ENCODE measurements at places on chromosomes 2 and 18.
A peak's percentile ranks its signal among the peaks of the same experiment; 100 is the strongest.

GRCh38 chr2:205661281-205661680 is 21.0 kb upstream of the NRP2 start:
- DNase-seq, result no peak

GRCh38 chr2:29612568-29612967 is 308.8 kb downstream of the ALK start:
- no peak for DNase-seq

DNA sequence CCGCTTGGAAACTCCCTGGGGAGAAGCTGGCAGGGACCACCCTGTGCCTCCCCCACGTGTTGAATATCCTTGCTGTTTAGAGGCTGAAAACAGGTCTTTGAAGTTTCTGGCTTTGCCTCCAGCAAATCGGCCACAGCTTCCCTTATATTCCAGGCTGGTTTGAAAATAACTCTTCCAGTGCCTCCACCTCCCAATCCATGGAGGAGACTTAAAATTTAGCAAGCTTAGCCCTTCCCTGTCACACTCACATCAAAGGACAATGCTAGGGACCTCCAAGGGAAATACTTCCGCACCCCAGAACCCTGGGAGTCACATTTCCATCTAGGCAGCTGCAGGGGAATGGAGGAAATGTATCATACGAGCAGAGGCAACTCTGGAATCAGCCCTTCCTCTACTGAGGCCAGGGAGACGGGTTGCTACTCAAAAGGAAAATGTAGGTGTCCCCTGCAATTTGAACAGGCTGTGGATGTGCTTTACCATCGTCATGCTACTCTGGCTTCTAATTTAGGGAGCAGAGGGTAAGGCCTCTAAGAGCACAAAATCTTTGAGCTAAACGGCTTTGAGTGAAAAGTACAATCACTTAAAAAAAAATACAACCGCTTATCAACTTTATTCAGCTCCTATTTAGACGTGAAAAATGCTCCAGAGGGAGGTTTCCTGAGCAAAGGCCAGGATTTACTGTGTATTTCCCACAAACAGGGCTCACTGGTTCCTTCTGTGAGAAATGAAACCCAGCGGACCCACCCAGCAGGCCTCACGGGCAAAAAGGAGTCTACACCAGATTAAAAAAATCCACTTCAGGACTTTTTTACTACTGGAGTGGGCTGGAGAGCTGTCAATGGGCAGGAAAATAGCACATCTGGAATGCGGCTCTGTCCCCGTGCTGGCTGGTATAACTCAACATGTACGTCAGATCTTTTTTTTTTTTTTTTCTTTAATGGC is 49.4 kb upstream of the PKDCC start:
- DNase-seq, result no peak

DNA sequence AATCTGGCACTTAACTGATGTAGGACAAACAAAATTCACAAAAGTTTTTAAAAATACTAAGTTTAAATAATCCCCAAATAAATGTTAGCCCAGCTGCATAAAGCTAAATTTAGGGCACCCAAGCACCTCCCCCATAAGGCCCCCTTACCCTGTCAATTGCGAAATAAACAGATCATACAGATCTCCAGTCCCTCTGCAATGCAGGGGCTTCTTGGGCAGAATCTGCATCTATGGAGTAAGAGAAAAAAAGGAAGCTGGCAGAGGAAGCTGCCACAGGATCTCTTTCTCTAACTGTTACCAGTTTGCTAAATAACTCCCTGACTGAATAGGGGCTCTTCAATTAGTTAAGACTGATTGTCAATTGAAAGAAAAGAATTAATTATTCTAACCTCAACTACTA is 117.7 kb downstream of the MEMO1 start:
- DNase-seq, result no peak

GRCh38 chr2:111618978-111619902 is 264.8 kb downstream of the ANAPC1 start:
- DNase-seq, result no peak

DNA sequence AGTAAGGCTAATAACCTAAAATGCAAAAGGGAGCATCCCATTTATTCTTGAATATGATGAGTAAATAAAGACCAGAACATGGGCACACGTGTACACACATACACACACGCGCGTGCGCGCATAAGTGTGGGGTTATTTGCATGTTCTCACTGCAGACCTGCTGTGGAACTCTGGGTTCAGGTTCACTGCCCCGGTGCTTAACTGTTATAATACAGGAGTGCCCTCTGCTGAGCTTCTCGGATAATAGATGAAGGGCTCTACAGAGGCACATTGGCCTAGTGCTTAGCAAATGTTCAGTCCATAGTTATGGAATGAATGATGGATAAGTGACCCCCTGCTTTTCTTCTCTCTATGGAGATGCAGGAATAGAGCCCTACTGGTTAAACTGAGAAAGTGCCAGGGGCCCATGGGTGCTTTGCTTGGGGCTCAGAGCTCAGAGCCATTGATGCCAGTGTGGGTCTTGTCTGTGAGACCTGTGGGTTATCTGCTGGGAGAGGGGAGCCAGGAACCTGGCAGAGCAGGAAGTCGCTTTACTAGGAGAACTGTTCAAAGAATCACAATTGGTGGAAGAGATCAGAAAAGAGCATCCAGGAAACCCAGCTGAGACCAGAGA is 3.6 kb upstream of the ARL4C start:
- peak; percentile 65 for DNase-seq

- DNase-seq, result no peak
Measured at GRCh38 chr2:174774886-174775285, 10.6 kb upstream of the CHRNA1 start.

DNA sequence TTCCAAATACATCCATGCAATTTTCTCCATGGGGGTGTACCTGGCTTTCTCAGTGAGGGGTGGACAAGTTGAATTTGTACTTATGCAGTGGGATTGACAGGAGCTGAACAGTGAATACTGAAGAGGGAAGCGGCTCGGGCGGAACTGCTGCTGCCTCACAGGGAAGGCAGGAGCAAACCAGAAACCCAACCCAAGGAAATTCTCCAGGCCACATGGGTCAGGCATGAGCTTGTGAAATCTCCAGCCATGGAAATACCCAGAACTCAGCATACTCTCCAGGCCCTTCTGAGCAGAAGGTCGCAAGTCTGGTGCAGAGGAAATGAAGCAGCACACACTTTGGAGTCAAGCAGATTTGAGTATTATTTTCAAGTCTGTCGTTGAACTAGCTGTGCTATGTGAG is 26.5 kb upstream of the INO80C start:
- no peak for DNase-seq

DNA sequence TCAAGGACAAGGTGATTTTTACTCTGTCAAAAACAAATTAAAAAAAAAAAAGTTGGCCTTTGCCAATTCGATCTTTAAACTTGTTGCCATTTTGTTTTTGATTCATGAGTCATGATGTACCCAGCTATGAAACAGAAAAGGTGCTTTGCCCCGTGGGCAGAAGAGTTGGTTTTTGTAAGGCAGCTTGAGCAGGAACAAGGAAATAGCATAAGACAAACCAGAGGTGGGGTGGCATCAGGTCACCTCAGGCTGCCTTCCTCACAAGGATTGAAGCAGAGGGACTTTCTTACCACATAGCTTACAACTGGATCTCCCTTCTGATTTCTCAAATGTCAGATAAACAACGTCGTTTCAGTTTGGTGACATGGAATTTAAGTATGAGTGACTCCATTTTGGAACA is 123.8 kb downstream of the ARL4C start:
- peak; percentile 14 for DNase-seq

- peak; percentile 63 for DNase-seq
Measured at GRCh38 chr2:172465417-172466334, 38.3 kb downstream of the ITGA6 start.

GRCh38 chr2:102266204-102266603 is 45.2 kb upstream of the IL1RL1 start:
- DNase-seq, result no peak

DNA sequence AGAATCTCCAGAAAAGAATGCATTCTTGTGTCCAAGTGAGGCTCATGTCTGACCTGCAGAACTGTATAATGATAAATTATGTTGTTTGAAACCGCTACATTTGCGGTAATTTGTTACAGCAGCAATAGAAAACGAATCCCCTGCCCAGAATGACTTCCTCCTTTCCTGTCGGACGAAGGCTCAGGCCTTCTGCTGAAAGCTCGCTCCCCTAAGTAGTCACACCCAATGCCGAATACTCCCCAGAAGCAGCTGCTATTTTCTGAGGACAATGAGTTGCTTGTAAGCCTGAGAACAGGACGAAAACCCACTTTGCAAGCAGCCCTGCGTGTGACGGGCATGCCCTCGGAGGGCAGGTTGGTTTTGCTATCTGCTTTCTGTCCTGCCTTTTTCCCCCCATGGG is 27.7 kb upstream of the PTPN4 start:
- DNase-seq, result no peak

DNA sequence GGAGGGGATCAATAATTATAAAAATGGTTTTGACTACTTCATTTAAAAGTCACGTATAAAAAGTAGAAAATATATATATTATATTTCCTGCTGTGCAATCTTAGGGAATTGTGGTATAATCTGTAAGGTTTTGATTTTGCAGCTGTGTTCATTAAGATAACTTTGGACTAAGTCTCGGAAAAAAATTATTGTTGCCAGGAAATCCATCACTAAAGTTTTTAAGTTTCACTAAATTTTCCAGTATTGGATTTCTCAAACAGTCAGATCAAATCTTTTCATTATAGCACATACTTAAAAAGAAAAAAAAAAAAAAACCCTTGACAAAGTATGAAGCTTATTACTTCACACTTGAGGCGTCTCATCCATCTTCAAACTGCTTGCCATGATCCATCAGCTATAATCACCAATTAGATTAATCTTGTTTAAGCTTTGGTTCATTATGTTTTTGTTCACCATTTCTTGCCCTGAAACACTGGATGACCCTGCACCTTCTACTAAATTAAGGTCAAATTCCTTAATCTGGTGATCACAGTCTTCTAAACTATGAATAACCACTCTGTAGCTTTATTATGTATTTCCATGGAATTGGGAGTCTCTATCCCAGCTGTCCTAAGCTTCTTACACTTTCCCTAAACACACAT is 326.6 kb upstream of the COL3A1 start:
- DNase-seq, result no peak

GRCh38 chr2:14445670-14446069 is 186.8 kb upstream of the LRATD1 start:
- DNase-seq, result no peak

DNA sequence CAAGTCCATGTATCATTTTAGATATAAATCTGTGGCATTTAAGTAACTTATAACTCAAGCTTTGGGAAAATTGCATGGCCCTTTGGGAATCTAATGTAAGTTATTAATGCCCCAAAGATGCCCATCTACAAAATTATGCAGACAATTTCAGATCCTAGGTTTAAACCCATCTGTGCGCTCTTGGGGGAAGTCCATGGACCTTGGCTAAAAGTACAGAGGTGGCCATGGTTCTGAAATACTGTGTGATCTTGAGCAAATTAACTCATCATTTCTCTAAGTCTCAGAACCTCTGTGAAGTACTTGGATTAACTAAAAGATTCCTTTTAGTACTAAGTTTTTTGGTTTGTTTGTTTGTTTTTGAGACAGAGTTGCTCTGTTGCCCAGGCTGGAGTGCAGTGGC is 19.5 kb downstream of the INPP1 start:
- DNase-seq, result no peak

DNA sequence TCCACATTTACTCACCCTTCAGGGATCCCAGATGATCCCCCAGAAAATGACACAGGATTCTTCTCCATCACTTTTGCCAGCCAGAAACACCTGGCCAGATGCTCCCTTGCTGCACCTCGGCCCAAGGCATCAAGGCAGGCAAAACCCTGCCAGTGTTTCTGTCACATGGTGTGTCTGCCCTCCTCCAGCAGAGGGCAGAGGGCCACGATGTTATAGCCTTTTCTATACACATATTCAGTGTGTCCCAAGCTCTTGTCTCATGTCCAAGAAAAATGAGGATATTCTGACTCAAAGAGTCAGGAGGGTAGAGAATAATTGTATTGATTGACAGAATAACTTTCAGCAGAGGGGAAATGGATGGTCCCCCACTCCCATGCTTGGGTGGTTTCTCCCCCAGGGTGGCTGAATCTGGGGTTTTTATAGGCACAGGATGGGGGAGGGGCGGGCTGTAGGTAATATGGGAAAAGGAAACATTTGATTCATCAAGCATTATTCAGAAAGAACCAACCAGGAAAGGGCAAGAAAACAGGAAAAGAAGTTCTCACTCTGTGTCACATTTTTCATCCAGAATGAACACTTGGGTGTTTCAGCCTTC is 933.9 kb downstream of the TRIB2 start:
- DNase-seq, result no peak

DNA sequence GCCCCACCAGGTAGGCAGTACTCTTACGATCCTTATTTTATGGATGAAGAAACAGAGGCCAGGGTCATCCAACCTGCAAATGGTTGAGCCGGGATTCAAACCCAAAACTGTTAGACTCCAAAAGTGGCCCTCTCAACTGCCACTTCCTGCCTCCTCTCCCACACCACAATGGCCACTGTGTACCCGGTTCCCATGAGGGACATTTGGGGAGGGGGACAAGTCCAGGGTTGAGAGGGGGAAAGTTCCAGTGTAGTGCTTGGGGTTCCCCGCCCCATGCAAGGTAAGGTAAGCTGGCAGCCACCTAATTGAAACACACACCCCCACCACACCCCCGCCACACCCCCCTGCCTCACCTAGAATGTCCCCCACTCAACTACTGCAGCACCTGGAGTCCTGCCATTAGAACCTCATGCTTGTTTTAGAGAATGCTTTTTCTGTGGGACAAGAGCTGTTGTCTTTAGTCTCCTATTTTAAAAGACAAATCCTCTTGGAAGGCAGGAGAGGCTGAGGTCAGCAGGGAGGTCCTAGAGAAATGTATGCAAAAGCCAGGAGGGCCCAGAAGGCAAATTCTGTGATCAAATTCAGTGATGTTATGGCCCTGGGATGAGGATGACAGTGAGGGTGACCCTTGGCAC is 145.2 kb downstream of the ZFP36L2 start:
- no peak for DNase-seq

- no peak for DNase-seq
Measured at GRCh38 chr18:55477860-55478581, 110.0 kb downstream of the TCF4 start.

DNA sequence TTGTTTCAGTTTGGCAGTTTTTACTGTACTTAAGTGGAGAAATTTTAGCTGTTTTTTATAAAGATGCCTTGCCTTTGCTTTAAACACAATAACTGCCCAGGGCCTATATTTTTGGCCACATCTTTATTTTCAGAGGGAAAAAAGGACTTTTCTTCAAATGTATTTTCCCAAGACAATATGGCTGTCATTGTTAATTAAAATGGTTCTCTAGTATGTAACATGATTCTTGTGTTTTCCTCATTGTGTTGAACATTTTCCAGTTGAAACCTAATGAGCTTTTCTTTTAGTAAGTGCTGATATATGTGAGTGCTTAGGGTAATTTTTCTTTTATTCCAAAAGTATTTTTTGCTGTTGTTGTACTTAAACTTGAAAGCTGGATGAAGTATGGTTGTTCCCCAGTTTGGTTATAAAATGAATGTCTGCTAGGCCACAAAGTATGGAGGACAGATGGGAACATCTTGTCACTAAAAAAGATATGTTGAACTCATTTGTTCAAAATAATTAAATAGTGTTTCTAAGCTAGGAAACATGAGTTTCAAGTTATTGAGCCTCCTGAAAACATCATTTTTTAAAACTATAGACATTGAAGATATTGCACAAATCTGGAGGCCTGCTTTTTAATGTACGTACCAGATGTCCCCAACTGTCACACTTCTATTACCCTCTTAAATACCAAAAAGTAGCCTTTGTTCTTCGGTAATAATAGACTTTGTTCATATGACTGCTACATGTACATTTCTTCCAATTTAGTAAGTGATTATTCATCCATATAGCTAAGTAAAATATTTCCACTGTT is 147.5 kb upstream of the DAPL1 start:
- DNase-seq, result no peak
